ENCODE measurements at places on chromosomes 7 and 10.

- no peak for DNase-seq
Observed at GRCh38 chr10:16384021-16384420, 52.8 kb upstream of the PTER start.

GRCh38 chr10:4849555-4850242, 23.7 kb downstream of the AKR1E2 start:
- DNase-seq = peak; percentile 97

DNA sequence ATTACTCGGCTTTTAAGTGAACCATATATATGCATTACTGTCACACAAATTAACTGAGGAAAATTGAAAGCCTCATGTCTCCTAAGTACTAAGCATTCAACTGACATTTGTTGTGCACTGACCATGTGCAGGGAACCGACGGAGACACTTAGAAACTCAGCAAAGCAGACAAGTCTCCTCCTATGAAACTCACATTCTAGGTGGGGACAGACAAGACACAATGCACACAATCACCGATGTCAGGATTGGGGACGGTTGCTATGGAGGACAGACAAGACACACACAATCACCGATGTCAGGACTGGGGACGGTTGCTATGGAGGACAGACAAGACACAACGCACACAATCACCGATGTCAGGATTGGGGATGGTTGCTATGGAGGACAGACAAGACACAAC, 134.0 kb downstream of the PTPRN2 start:
- DNase-seq = no peak

GRCh38 chr7:96901822-96902445, 103.4 kb upstream of the DLX6 start:
- DNase-seq = no peak

DNA sequence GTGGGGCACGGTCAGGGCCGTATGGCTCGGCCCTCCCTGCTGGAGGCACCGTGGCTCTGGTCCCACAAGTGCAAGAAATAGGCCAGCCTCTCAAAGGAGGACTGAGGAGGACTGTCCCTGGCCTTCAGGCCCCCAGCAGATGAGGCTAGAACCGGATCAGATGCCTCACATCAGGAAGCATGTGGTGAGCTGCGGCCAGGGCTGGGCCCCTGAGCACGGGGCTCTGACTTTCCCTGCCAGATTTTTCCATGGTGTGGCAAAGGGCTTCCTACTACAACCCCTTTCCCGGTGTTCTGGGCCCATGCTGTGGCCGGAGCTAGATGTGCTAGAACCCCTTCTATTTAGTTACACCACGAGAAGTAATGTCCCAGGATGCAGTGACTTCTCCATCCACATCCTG, 100.4 kb downstream of the TCERG1L start:
- no peak for DNase-seq

GRCh38 chr7:19290968-19291367, 145.7 kb upstream of the FERD3L start:
- peak; percentile 48 for DNase-seq

DNA sequence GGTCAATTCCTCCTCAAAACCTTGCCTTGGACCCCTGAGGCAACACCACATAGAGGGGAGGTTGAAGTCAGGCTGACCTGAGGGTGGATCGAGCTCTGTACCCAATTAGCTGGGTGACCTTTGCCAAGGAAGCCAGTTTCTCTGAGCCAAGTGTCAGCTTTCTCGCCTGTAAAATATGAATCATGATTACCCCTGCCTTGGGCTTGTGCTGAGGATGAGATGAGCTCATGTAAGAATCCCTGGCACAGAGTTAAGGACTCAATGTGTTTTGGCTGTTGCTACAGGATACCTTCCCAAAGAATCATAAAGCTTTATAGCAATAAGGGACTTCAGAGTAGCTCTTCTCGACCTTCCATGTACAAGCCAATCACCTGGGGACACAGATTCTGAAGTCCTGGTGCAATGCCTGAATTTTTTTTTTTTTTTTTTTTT, 43.5 kb upstream of the CACUL1 start:
- DNase-seq = peak; percentile 75

GRCh38 chr10:69045441-69046300, 42.2 kb upstream of the SRGN start:
- peak; percentile 89 for DNase-seq

- DNase-seq = no peak
Observed at GRCh38 chr7:117619681-117620080, 139.9 kb downstream of the CFTR start.

GRCh38 chr10:92847202-92847864, 987 bp upstream of the EXOC6 start:
- DNase-seq = peak; percentile 92
